Kidney (tissue), 22 donors: ENCODE measurements at places on chromosomes 7 and 10. TPM values are rescaled to one million over a fixed set of nuclear protein-coding genes. Genes with fewer than 3 reads are reported as not detected.

DNA sequence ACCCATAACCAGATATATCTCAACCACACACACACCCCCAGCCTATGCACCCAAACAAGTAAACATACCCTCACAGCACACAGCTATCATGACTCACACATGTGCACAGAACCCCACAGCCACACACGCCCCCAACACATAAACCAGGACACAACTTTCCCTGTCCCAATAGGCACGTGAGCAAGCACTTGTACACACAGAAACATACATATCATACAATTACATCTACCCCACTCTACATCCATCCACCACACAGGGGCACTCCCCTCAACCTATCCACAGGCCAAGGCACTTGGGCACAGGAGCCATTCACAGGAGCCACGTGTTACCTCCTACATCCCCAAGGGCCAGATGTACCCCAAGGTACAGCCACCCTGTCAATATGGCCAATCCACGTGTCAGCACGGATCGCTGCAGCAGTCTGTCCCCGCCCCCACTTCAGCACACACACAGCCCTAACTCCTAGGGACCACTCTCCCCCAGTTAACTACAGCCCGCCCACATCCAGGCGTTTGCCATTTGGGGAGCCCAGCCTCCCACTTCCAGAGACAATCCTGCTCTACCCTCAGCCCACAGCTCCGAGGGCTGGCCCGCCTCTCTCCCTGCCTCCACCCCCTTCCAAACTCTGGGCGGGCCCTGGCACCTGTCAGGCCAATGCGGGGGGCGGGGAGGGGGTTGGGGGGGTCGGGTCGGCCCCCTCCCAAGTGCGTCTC lies 163.5 kb downstream of the SH3PXD2A start:
- DNase-seq: no peak

BMPER gene
- polyA plus RNA-seq: 0.80 TPM

DBF4 gene
- polyA plus RNA-seq: 1.9 TPM

GRCh38 chr7:123602648-123603047 lies 1.0 kb downstream of the ASB15 start:
- DNase-seq: no peak

DNA sequence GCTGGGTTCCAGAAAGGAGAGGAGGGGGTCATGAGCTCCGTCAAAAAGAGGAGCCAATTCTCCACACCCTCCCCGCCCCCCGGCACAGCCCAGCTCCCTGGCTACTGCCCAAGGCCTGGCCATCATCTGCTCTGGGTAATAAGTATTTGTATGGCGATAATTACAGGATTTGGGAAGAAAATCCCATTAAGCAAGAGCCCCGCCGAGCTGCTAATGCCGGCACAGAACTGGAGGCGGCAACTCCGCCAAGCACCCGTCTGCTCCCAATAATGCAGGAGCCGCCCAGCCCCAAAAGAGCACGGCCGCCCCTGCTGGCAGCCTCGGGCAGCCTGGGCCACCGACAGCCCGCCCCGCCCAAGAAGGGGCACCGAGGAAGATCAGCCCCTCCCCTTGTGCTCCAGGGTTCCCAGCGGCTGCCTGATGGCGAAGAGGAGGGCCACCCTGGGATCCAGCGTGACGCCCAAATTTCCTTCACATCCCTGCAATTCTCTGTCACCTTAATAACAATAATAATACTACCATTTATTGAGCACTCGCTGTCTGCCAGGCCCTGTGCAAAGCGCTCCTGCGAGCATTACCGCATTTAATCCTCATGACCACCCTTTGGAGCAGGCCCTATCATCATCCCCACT lies 5.9 kb downstream of the SLIT1 start:
- DNase-seq: no peak

DNA sequence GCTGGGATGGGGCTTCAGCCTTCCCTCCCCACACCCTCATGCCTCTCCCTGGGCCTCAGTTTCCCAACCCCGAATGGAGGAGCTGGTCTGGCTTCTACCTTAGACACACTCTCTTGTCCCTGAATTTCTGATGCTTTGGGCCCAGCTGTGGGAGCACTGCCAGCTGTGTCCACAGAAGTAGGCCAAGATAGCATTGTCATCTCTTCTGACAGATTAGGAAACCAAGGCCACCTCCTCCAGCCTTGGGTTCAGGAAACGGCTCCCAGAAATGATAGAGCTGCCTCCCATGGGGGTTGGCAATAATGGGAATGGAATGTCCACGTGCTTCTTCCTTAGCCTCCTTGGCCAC lies 1.3 kb downstream of the PPIF start:
- DNase-seq: no peak

ACBD7 gene
- polyA plus RNA-seq: 0.56 TPM

DNA sequence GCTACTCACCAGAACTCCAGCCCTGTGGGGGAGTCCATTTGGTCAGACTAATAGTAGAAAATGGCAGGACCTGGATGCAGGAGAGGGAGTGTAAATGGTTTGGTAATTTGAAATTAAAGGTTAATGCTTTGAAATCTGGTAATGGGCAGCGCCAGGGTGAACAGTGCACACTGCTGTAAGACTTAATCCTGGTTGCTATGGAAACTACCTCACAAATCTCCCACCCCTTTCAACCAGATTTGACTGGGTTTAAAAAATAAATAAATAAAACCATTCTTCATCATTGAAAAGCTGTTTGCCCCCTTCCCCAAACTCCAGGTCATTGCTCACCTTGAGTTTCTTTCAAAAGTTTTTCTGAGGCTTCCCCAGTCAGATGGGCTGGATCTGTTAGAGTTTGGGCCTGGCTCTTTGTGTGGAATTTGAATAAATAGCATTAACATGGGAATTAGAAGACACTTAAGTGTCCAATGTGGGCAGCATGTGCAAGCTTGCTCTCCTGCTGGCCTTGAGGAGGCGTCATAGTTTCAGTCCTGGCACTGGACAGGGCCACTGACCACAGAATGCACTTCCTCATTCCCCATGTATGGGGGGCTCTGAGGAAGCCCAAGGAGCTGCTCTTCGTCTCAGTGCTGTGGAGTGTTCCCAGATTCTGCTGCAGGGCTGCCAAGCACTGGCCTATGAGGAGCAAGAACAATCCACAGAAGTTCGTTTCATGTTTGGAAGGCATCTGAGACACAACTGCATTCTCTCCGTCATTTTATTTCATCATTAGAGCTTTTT lies 90.7 kb downstream of the LRRC4 start:
- no peak for DNase-seq

- no peak for DNase-seq
Measured at GRCh38 chr10:43842496-43842895, 193.8 kb upstream of the ZNF32 start.

DNA sequence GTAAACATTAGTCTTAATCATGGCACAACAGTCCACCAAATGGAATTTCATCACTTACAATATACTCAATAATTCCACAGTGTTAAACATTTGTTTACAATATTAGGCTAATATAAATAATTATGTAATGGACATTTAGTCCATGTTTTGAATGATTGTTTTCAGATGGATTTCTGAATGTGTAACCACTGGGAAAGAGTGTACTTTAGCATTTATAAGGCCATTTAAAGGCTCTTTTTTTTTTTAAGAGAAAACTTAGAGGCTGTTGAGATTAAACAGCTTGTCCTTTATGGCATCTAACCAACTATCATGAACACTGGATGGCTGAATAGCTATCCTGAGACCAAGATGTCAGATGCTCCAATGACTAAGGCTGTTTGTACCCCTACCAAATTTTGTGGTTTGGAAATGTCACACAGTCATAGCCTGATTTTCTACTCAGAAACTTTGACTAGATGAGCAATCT lies 248.3 kb upstream of the GLI3 start:
- DNase-seq: no peak

- no peak for DNase-seq
Measured at GRCh38 chr7:158014976-158015375, 572.6 kb downstream of the PTPRN2 start.

PDE6C gene
- polyA plus RNA-seq: not detected

PROSER2 gene
- polyA plus RNA-seq: 8.1 TPM

DNA sequence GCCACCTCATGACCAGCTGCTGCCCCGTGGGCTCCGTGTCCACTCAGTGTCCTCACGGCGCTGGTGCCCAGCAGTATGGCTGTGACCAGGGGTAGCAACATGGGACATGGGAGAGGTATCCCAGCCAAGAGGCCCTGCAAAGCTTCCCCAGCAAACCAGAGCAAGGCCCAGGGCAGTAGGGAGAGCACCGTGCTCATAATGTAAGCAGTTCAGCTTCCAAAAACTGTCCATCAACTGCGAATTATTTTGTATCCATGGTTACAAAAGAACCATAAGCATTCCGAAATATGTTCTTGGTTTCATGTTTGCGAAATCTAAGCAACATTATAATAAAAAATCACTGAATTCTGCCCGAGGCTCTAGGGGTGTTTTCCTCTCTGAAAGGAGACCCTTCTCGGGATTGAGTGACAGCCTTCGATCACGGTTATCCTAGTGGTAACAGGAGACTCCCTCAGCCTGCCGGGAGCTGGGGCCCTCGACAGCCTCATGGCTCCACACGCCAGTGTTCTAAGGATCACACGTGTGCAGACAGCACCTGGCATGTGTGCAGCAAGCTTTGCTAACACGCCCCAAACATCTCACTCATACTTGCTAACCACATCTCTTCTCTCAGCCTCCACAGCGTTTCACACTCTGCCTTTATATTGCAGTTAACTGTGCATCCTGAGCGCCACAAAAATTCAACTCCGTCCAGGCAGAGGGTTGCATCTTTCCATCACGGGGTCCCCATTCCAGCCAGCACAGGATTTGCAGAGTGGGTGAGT lies 117.6 kb downstream of the DIP2C start:
- DNase-seq: no peak

GRCh38 chr7:90194911-90195809 lies 16.4 kb upstream of the STEAP2 start:
- no peak for DNase-seq

SPDYE18 gene
- not detected for polyA plus RNA-seq

SEMA3A gene
- 0.34 TPM for polyA plus RNA-seq

DNA sequence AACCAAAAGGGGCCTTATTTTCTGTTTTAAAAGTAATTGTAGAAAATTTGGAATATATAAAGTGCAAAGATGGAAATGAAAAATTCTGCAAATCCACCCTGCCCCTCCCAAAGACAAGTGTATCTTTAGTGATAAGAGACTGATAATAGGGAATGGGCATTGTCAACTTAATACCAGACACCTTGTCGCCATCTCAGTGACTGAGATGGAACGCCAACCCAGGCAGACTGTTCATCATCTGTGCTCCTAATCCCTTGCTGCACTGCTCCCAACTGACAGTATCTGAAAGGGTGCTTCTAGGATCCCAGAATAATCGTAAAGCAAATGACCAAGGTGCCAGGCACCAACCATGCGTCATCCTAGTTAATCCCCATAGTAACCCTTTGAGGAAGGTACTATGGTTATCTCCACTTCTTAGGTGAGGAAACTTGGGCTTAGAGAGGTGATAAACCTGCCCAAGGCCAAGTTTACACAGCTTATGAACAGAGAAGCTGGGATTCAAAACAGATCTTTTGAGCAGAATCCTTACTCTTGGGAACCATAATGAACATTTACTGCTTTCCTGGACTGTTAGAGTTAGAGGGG lies 583.7 kb downstream of the GATA3 start:
- no peak for DNase-seq

- DNase-seq: no peak
Measured at GRCh38 chr10:64041989-64042490, 520.8 kb downstream of the REEP3 start.

- DNase-seq: no peak
Measured at GRCh38 chr10:47260505-47261111, 39.4 kb upstream of the GDF10 start.
